ENCODE measurements at places on chromosomes 16 and 17. TPM values are rescaled to one million over a fixed set of nuclear protein-coding genes. Genes with fewer than 3 reads are reported as not detected.

Gene MT1B
- polyA plus RNA-seq = not detected

Gene ATP6V0C
- polyA plus RNA-seq = 409 TPM

Gene ARSG
- 19.3 TPM for polyA plus RNA-seq

Gene ABCA8
- not detected for polyA plus RNA-seq

Gene PRSS53
- polyA plus RNA-seq = not detected

Gene DNASE1L2
- not detected for polyA plus RNA-seq

Gene RHBDF2
- polyA plus RNA-seq = 124 TPM

Gene TPSD1
- polyA plus RNA-seq = not detected

Gene ZACN
- polyA plus RNA-seq = not detected

Gene EVPL
- not detected for polyA plus RNA-seq

Gene CHP2
- not detected for polyA plus RNA-seq

Gene CTRB1
- not detected for polyA plus RNA-seq

Gene PITPNC1
- 31.0 TPM for polyA plus RNA-seq

Gene CRHR1
- not detected for polyA plus RNA-seq

Gene EMP2
- polyA plus RNA-seq = not detected

Gene VPS35L
- polyA plus RNA-seq = 48.8 TPM

Gene TANC2
- polyA plus RNA-seq = 2.9 TPM

Gene GNG13
- not detected for polyA plus RNA-seq

Gene PIP4K2B
- 4.6 TPM for polyA plus RNA-seq

Gene HOXB4
- polyA plus RNA-seq = not detected

Gene SEPTIN12
- not detected for polyA plus RNA-seq

Gene ALOX12
- 0.29 TPM for polyA plus RNA-seq

Gene C1QL1
- polyA plus RNA-seq = not detected

Gene PRCD
- polyA plus RNA-seq = not detected

Gene CCL1
- not detected for polyA plus RNA-seq

Gene WNT9B
- 0.19 TPM for polyA plus RNA-seq
